Astrocyte (in vitro differentiated cells and primary cell): ENCODE measurements at places on chromosomes 16 and 17. TPM values are rescaled to one million over a fixed set of nuclear protein-coding genes. Genes with fewer than 3 reads are reported as not detected.
A peak's percentile ranks its signal among the peaks of the same experiment; 100 is the strongest.

- no peak for DNase-seq
- no peak within 1 kb of the TSS for H3K4me3 ChIP-seq
- H3K27ac ChIP-seq, result no peak within 1 kb of the TSS
- H3K36me3 ChIP-seq, result no peaks in the 10 kb centered on the region
- H3K27me3 ChIP-seq, result peaks cover 5% of the 10 kb centered on the region
Measured at GRCh38 chr17:47957591-47958490, at the start of gene PRR15L. PRR15L (minus strand) TSS chr17:47957883; CDS start chr17:47953234, 4,649 bp downstream.

DNA sequence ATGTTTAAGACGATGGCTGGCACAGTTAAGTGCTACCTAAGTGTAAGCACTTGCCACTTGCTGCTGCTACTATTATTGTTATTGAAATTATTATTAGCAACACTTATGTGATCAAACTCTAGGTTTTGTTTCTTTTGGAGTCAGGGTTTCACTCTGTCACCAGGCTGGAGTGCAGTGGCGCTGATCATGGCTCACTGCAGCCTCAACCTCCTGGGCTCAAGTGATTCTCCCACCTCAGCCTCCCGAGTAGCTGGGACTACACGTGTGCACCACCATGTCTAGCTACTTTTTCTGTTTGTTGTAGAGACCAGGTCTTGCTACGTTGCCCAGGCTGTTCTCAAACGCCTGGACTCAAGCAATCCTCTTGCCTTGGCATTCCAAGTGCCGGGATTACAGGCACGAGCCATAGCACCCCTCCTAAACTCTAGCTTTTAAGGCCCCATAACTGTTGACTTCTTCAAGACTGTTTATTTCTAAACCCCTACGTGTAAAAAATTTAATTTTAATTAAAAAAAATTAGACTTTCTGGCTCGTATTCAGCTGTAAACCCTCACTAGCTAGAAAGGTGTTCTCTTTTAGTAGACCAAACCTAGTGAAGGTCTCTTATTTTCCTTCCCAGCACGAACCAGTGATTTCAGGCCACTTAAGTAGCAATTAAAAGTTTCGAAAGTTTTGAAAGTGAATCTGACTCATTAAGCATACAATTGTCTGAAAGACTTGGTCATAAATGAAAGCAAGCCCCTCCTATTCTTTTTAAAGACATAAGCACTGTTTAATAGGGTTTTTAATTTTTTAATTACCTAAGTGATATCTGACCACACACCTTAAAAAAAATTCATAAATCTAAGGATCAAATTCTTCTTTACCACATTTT is 11.7 kb upstream of the SCNN1B start:
- H3K27ac ChIP-seq, result no peak overlapping the region
- no peak for DNase-seq
- H3K4me3 ChIP-seq, result no peak overlapping the region
- H3K36me3 ChIP-seq, result no peaks in the 10 kb centered on the region
- no peaks in the 10 kb centered on the region for H3K27me3 ChIP-seq

DNA sequence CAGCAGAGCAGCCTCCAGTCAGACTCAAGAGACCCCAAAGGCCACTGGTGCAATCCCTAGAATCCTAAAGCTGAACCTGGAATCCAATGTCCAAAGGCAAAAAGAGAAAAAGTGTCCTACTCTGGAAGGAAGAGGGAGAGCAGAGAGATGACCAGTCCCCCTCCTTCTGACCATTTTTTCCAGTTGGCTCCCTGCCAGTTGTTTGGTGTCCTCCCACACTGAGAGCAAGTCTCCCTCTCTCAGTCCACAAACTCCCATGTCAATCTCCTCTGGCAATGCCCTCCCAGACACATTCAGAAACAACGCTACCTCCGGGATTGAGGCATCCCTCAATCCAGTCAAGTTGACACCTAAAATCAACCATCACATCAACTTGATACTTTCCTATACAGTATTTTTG is 4.3 kb upstream of the CLEC19A start:
- H3K4me3 ChIP-seq, result no peak overlapping the region
- peaks cover 2% of the 10 kb centered on the region for H3K4me1 ChIP-seq
- DNase-seq, result no peak
- no peak overlapping the region for H3K27ac ChIP-seq
- H3K36me3 ChIP-seq, result no peaks in the 10 kb centered on the region

DNA sequence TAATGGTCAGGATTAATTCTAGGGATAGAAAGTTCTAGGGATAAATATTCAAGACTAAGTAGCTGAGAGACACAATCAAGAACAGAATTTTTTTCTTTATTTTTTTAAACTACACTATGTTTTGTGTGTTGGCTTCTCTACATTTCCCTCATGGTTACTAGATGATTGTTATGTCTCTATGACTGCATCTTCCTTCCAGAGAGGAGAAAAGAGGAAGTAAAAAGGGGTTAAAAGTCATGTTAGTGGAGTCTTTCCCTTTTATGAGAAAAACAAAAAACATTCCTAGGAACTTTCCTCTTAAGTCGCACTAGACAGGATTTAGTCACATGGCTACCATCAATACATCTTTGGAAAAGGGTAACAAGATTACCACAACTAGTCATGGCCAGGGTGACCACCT is 375.0 kb downstream of the KCNJ2 start:
- no peak for DNase-seq
- H3K4me1 ChIP-seq, result no peaks in the 10 kb centered on the region
- H3K27ac ChIP-seq, result no peak overlapping the region
- H3K4me3 ChIP-seq, result no peak overlapping the region
- no peaks in the 10 kb centered on the region for H3K36me3 ChIP-seq

GRCh38 chr17:73896966-73897365 is 252.7 kb upstream of the SDK2 start:
- peaks cover 6% of the 10 kb centered on the region for H3K27me3 ChIP-seq
- H3K4me1 ChIP-seq, result no peaks in the 10 kb centered on the region
- H3K27ac ChIP-seq, result no peak overlapping the region
- H3K36me3 ChIP-seq, result no peaks in the 10 kb centered on the region

- DNase-seq, result peak; percentile 34
- peaks cover 5% of the 10 kb centered on the region for H3K27me3 ChIP-seq
- H3K36me3 ChIP-seq, result no peaks in the 10 kb centered on the region
Measured at GRCh38 chr16:50697881-50698767, 4.7 kb downstream of the NOD2 start.

GRCh38 chr16:47311738-47312505 is 148.9 kb downstream of the ITFG1 start:
- H3K36me3 ChIP-seq, result peaks cover 3% of the 10 kb centered on the region
- no peaks in the 10 kb centered on the region for H3K4me1 ChIP-seq
- peak; percentile 52 for DNase-seq
- no peaks in the 10 kb centered on the region for H3K27me3 ChIP-seq
- no peak overlapping the region for H3K27ac ChIP-seq

- DNase-seq, result no peak
- H3K4me3 ChIP-seq, result no peak overlapping the region
- no peak overlapping the region for H3K27ac ChIP-seq
- no peaks in the 10 kb centered on the region for H3K36me3 ChIP-seq
- H3K27me3 ChIP-seq, result no peaks in the 10 kb centered on the region
- H3K4me1 ChIP-seq, result no peaks in the 10 kb centered on the region
Measured at GRCh38 chr16:19443659-19444058, 26.0 kb downstream of the TMC5 start.

DNA sequence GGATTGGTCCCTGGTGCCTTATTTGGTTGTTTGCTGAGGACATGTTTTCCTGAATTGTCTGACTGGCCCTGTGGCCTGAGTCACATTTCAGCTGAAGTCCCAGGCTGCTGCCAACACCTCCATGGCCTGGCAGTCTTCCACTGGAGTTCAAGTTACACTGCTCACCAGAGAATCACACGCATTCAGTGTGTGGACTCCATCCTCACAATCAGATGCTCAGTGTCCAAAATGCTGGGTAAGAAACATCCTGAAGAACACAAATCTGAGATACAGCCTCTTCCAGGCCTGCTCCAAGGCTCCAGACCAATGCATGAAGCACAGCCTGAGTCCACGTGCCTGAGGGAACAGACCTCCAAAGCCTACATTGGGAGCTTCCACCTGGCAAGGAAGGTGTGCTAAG is 19.2 kb downstream of the CD300LB start:
- peaks cover 8% of the 10 kb centered on the region for H3K4me1 ChIP-seq
- H3K27ac ChIP-seq, result peak overlapping the region; percentile 50
- no peak overlapping the region for H3K4me3 ChIP-seq
- no peaks in the 10 kb centered on the region for H3K27me3 ChIP-seq
- H3K36me3 ChIP-seq, result no peaks in the 10 kb centered on the region

DNA sequence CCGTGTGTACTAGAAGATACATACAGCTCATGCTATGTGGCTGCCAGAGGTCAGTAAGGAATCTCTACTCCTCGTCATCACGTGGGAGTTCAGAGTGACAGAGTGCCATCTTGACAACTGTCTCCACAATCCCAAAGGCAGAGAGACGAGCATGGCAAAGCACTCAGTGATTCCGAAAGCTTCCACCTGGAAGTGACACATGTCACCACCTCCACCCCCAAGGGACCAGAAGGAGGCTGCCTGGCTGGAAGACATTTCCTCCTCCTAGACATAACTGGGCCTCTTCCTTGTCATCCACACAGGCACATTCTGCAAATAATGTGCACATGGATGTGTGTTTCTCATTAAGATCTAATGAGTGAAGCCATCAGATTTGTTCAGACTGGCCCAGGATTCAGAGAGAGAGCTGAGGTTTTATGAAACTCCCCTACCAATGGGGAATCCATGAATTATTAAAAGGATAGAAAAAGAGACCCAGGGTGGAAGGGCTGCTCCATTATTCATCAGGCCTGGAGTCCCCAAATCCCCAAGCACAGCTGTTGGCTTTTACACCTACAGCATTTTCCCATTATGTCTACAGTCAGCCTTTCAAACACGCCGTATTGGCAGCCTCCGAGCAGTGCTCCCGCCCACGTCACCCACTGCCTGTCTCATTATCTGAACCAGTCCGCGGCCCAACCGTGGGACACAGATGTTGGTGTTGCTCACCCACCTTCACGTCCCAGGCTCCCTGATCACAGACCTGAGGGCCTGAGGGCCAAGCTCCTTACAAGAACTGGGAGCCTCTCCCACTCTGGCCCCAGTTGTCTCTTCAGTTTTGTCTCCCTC is 3.3 kb upstream of the CACNG5 start:
- H3K36me3 ChIP-seq, result no peaks in the 10 kb centered on the region
- DNase-seq, result no peak
- H3K27me3 ChIP-seq, result peaks cover 40% of the 10 kb centered on the region
- no peak overlapping the region for H3K27ac ChIP-seq
- H3K4me3 ChIP-seq, result no peak overlapping the region
- no peaks in the 10 kb centered on the region for H3K4me1 ChIP-seq

DNA sequence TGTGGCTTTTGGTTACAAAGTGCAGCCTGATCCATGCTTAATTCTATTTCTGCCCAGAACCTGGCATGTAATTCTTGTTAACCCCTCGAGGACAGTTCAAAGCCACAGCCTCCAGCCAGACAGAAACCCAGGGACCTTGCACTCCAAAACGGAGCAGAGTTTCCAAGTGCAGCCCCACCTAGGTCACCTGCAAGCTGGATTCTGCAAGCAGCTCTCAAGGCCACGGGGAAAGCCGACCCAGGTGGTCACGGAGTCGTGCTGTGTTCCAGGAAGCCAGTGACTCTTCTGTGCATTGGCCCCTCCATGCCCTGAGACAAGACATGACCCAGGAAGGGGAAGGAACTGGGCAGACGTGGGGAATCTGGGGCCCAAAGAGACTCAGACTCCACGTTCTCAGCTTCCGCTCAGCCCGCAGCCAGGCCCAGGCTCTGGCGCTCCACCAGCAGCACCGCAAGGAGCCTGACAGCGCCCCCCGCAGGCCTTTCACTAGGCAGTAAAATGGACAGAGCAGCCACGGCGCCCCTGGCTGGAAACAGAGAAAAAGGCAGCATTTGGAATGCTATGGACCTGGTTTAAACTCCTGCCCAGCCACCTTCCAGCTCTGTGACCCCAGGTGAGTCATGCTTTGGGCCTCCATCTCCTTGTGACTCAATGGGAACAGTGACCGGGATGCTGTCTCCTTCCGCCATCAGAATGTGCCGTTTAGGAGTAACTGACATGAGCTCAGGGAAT is 27.3 kb upstream of the GSG1L start:
- peaks cover 13% of the 10 kb centered on the region for H3K4me1 ChIP-seq
- H3K27ac ChIP-seq, result peak overlapping the region; percentile 71
- H3K27me3 ChIP-seq, result no peaks in the 10 kb centered on the region
- no peak overlapping the region for H3K4me3 ChIP-seq
- peak; percentile 54 for DNase-seq

- peak; percentile 77 for DNase-seq
- peaks cover 14% of the 10 kb centered on the region for H3K4me1 ChIP-seq
- H3K27ac ChIP-seq, result no peak overlapping the region
- H3K36me3 ChIP-seq, result no peaks in the 10 kb centered on the region
Measured at GRCh38 chr17:16269658-16270057, 52.6 kb downstream of the PIGL start.

DNA sequence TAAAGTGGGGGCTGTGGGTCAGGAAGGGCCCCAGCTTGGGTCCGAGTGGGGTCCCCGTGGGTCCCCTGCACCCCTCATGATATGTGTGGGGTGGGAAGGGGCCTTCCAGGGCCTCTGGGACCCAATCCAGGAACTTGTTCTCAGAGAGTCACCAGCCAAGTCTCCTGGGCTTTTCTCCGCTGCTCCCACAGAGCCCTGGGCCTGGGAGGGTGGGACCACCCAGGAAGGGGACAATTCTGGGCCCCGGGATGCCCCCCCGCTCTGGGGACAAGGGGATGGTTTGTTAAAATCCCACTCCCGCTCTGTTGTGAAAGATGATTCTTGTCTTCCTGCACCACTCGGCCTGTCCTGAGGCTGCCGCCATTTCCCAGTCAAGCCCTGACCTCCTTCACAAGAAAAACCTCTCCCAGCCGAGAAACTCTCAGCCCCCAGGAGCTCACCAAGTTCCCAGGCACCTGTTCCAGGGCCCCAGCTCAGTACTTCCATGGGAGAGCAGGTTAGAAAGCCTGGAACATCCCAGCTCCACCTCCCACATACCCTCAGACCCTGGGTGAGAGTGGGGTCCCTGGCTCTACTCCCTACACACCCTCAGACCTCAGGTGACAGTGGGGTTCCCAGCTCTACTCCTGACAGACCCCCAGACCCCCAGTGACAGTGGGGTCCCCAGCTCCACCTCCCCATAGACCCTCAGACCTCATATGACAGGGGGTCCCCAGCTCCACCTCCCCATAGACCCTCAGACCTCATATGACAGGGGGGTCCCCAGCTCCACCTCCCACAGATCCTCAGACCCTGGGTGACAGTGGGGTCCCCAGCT is 75.1 kb downstream of the METRNL start:
- H3K36me3 ChIP-seq, result no peaks in the 10 kb centered on the region
- H3K27ac ChIP-seq, result no peak overlapping the region
- no peak for DNase-seq
- no peak overlapping the region for H3K4me3 ChIP-seq

DNA sequence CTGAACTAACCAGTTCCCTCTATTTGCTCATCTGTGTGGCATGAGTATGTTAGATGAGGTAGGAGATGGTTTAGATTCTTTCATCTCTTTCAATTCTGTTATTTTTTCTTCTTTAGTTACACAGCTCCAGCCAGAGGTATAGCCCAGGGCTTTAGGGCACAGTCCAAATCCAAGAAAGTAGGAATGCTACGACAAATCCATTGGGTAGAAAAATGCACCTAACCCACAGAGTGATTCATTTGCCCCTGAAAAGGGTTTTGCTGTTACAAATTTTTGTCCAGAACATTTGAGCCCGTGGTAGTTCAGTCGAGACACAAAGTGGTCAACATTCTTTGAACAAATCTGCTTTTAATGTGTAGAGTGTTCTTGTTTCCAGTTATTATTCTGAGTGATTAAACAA is 250.7 kb downstream of the HS3ST3A1 start:
- no peak overlapping the region for H3K4me3 ChIP-seq
- peak; percentile 94 for DNase-seq
- no peaks in the 10 kb centered on the region for H3K27me3 ChIP-seq
- H3K4me1 ChIP-seq, result peaks cover 31% of the 10 kb centered on the region

The TMEM235 gene
- total RNA-seq, result not detected in 2 replicates

The NOD2 gene
- not detected in 2 replicates for total RNA-seq

The NPW gene
- 2.1 and 2.9 TPM in 2 replicates for total RNA-seq

The LPO gene
- total RNA-seq, result not detected in 2 replicates

The CD79B gene
- 0.25 TPM in 1 of 2 replicates, not detected in the other for total RNA-seq

The PRSS22 gene
- 0.58 and 1.5 TPM in 2 replicates for total RNA-seq
